Esophagus muscularis mucosa (tissue), 4 donors: ENCODE measurements at places on chromosomes 1 and 21. TPM values are rescaled to one million over a fixed set of nuclear protein-coding genes. Genes with fewer than 3 reads are reported as not detected.
A peak's percentile ranks its signal among the peaks of the same experiment; 100 is the strongest.

DNA sequence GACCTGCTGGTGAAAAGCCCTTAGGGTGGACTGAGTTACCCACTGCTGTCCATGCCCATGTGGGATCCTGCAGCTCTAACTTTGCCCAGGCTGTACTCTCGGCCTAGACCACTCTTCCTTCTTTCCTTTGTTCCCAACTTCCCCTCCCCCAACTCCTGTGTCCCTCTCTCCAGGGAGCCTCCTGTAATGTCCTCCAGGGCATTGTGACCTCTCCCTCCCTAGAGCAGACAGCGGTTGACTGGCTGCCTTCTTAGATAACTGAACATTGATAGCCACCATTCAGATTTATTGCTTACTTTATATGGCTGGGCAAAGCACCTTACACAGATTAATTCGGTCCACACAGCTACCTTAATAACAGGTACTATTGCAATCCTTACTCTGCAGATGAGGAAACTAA, 5.0 kb downstream of the RUNX1 start:
- H3K4me3 ChIP-seq = no peak overlapping the region
- peaks cover 13% of the 10 kb centered on the region for H3K4me1 ChIP-seq
- no peak overlapping the region for H3K27ac ChIP-seq
- peak; percentile 39 for DNase-seq
- H3K27me3 ChIP-seq = peaks cover 16% of the 10 kb centered on the region
- no peaks in the 10 kb centered on the region for H3K36me3 ChIP-seq

- H3K27me3 ChIP-seq = no peaks in the 10 kb centered on the region
- H3K36me3 ChIP-seq = no peaks in the 10 kb centered on the region
- DNase-seq = no peak
- H3K4me3 ChIP-seq = no peak overlapping the region
Observed at GRCh38 chr1:106515375-106515774, 541.1 kb upstream of the PRMT6 start.

DNA sequence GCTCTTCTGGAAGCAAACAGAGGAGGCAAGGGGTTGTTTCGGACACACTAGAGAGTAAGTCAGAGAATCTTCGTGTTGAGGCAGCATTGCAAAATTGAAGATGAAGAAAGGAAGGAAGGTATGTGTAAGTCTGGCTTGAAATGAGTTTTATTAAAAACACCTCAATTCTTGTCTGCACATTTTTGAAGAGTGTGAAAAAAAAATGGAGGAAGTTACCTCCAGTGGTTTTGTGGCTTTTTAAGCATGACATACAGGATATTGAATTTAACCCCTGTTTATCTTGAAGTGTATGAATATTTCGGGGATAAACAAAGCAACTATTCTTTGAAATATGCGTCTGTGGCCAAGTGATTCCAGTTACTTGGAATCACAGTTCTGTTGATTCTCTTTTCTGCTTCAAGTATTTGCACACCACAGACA, 203.2 kb upstream of the SGIP1 start:
- no peaks in the 10 kb centered on the region for H3K27me3 ChIP-seq
- DNase-seq = no peak
- no peak overlapping the region for H3K4me3 ChIP-seq
- H3K27ac ChIP-seq = peak overlapping the region; percentile 83
- no peaks in the 10 kb centered on the region for H3K36me3 ChIP-seq

- peaks cover 64% of the 10 kb centered on the region for H3K4me1 ChIP-seq
- H3K36me3 ChIP-seq = no peaks in the 10 kb centered on the region
- peaks cover 57% of the 10 kb centered on the region for H3K27me3 ChIP-seq
- H3K27ac ChIP-seq = peak within 1 kb of the TSS; percentile 74
- no peak for DNase-seq
- H3K4me3 ChIP-seq = peak within 1 kb of the TSS; percentile 77
Observed at GRCh38 chr1:3068564-3069431, at the start of gene PRDM16. TSS of gene PRDM16 (plus strand) at chr1:3069203. CDS start at chr1:3069260, 57 bp downstream.

DNA sequence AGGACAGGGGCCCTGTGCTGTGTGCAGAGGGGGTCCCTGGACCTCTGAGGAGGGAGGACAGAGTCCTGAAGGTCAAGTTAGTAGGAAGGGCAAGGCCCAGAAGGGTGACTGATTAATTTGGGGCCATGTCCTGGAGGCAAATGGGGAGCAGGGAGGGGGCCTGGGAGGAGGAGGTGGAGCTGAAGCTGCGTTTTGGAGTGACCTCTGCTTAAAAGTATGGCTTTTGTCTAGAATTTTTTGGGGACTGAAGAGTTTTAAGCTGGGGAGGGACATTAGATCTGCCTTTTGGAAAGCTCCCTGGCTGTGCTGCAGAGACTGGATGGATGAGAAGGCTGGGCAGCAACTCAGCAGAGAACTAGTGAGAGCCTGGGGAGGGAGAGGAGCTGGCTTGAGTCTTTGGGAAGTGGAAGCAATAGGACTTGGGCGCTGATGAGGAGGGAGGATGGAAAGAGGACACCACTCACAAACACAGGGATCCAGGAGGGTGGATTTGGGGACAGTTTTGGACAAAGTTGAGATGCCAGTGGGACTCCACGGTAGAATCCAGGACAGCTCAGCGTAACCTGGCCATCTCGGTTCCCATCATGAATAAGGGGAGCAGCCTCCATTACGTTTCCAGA, 52.9 kb downstream of the ACBD3 start:
- peaks cover 30% of the 10 kb centered on the region for H3K4me1 ChIP-seq
- no peak overlapping the region for H3K27ac ChIP-seq
- DNase-seq = peak; percentile 86
- H3K27me3 ChIP-seq = no peaks in the 10 kb centered on the region
- no peaks in the 10 kb centered on the region for H3K36me3 ChIP-seq

- H3K4me1 ChIP-seq = no peaks in the 10 kb centered on the region
- DNase-seq = no peak
- H3K27ac ChIP-seq = no peak overlapping the region
- no peaks in the 10 kb centered on the region for H3K36me3 ChIP-seq
- no peaks in the 10 kb centered on the region for H3K27me3 ChIP-seq
- H3K4me3 ChIP-seq = no peak overlapping the region
Observed at GRCh38 chr1:237411621-237412020, 369.6 kb downstream of the RYR2 start.

DNA sequence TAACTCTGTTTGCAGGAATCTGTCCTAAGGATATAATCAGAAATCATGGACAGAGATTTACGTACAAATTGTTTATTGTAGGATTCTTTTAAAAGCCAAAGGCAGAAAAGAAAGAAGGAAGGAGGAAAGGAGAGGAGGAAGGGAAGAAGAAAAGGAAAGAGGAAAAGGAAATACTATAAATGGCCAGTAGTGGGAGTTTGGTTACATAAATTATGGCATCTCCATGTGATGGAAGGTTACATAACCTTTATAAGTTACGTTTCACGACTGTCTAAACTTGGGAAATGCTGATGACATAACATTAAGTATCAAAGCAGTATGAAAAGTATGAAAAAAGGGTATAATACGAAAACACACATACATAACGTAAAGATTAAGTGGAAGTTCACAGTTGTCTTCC, 39.0 kb downstream of the SMYD2 start:
- DNase-seq = no peak
- no peaks in the 10 kb centered on the region for H3K36me3 ChIP-seq

- no peaks in the 10 kb centered on the region for H3K27me3 ChIP-seq
- H3K4me3 ChIP-seq = no peak overlapping the region
- peak; percentile 96 for DNase-seq
Observed at GRCh38 chr1:32989160-32990050, 24.8 kb upstream of the RNF19B start.

DNA sequence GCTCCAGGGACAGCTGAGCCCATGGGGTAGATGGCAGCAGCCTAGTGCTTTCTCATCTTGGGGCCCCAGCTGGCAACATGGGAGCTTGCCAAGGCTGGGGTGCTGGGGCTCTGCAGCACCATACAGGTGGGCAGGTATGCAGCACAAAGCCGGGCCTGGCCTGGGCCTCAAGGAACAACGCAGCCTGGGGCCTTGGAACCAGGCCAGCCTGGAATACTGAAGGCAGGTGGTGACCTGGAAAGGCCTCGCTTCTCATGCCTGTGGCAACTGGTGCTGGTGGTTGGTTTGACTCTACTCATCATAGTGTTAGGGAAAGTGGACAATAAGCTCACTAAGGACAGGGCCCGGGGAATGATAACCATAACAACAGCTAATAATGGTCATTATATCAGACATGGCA, 27.0 kb upstream of the SDHB start:
- no peaks in the 10 kb centered on the region for H3K36me3 ChIP-seq
- H3K4me3 ChIP-seq = no peak overlapping the region
- H3K4me1 ChIP-seq = no peaks in the 10 kb centered on the region
- H3K27ac ChIP-seq = no peak overlapping the region
- no peak for DNase-seq
- H3K27me3 ChIP-seq = no peaks in the 10 kb centered on the region

DNA sequence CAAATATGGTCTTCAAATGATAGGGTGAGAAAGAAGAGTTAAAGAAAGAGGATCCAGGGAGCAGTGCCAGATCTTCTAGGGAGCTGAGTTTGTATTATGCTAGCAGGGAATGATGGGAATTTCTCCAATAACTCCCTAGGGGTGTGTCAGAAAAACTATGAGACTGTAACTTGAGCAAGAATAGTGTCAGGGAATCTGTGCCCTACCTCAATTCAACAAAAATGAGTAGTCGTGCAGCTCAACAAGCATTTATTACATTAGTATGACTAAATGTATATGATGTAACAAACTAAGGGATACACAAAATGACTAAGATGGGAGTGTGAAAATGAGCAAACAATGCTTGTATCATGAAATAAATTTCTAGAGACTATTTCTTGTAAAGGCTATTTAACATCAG, 24.2 kb downstream of the SPAG17 start:
- H3K36me3 ChIP-seq = no peaks in the 10 kb centered on the region
- no peak for DNase-seq
- H3K27me3 ChIP-seq = no peaks in the 10 kb centered on the region
- no peak overlapping the region for H3K27ac ChIP-seq

DNA sequence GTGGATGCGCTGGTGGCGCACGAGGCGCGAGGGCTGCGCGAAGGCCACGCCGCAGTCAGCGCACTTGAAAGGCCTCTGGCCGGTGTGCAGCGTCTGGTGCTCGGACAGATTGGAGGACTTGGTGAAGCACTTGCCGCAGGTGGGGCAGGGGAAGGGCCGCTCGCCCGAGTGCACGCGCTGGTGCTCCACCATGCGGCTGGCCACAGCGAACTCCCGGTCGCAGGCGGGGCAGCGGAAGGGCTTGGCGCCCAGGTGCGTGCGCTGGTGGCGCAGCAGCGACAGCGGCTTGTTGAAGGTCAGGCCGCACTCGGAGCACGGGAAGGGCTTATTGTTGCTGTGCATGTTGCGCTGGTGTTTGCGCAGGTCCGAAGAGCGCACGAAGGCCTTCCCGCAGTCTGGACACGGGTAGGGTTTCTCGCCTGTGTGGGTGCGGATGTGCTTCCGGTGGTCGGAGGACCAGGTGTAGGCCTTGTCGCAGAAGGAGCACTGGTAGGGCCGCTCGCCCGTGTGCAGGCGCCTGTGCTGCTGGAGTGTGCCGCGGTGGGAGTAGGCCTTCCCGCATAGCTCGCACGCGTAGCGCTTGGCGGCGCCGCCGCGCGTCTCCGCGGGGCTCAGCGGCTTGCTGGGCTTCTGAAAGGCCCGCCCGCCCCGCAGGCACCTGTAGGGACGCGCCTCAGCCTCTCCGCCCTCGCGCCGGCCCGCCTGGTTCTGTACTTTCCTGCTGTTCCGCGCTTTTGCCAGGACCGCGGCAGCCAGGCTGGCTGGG, 4.7 kb downstream of the ZNF648 start:
- no peak overlapping the region for H3K4me3 ChIP-seq
- no peaks in the 10 kb centered on the region for H3K36me3 ChIP-seq
- H3K4me1 ChIP-seq = peaks cover 7% of the 10 kb centered on the region
- no peak for DNase-seq

DNA sequence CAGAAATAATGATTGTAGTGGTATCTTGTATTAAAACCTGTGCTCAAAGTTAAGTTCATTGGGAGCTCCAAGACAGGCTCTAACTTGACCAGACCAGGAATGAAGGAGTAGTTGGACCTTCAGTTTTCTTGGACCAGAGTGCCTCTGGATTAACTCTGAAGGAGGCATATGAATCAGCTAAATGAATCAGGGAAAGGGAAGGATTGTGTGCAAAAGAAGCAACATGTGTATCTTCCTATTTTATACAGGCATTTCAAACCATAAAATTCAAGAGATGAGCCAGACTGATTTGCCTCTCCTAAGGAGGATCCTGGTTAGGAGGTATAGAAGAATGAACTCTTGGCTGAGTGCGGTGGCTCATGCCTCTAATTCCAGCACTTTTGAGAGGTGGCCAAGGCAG, 71.4 kb downstream of the CC2D1B start:
- DNase-seq = no peak
- H3K36me3 ChIP-seq = peaks cover 29% of the 10 kb centered on the region
- no peak overlapping the region for H3K4me3 ChIP-seq

DNA sequence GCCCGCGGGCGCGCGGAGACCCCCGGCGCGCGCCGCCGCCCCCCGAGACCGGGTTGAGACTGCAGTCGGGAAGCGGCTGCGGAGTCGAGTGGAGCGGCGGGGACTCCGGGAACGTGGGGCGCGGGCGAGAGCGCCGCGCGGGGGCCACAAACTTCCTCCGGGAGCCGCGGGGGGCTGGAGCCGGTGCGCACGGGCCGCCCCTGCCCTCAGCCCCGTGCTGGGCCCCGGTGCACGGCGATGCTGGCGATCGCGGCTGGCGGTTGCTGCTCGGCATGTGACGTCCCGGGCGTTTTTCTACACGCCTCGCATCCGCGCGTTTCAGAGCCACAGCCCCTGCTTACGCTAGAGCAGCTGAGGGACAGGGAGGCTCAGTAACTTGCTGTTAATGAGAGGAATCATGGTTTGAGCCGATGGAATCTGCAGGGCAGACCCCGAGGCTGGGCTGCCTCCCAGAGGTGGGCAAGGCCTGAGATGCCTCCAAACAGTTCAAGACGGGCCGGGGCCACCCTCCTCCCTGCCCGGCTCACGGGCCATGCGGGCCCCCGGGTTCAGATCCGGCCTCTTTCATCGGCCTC, 520 bp downstream of the TMEM201 start:
- H3K27ac ChIP-seq = peak overlapping the region; percentile 75
- H3K36me3 ChIP-seq = no peaks in the 10 kb centered on the region

- DNase-seq = no peak
- no peaks in the 10 kb centered on the region for H3K36me3 ChIP-seq
- no peak overlapping the region for H3K27ac ChIP-seq
- H3K4me3 ChIP-seq = no peak overlapping the region
- H3K27me3 ChIP-seq = no peaks in the 10 kb centered on the region
Observed at GRCh38 chr1:87735750-87736149, 407.1 kb downstream of the LMO4 start.

Gene HCRTR1
- not detected for total RNA-seq
